ENCODE measurements at places on chromosomes 6 and 20.
A peak's percentile ranks its signal among the peaks of the same experiment; 100 is the strongest.

GRCh38 chr6:74280130-74280692, 584.2 kb downstream of the CD109 start:
- peak; percentile 24 for DNase-seq

GRCh38 chr20:58408603-58409246, 19.7 kb downstream of the VAPB start:
- no peak for DNase-seq

DNA sequence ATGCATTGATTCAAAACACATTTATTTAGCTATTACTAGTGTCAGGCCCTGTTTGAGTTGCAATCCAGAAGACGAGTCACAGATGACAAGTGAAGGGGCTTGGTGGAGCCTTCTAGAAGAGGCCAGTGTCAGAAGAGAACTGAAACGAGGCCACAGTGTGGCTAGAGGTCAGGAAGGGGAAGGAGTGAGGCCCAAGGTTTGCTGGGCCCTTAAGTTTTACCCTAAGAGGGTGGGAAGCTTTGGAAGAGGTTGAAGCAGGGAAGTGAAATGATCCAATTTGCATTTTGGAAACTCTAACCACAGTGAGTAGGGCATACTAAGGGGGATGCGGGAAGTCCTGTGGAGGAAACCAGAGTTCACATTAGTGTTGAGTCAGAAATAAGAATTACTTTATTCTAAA, 25.0 kb downstream of the TTK start:
- DNase-seq: no peak

- DNase-seq: no peak
These were observed 103.6 kb downstream of the COL12A1 start for GRCh38 chr6:75102301-75102700.

DNA sequence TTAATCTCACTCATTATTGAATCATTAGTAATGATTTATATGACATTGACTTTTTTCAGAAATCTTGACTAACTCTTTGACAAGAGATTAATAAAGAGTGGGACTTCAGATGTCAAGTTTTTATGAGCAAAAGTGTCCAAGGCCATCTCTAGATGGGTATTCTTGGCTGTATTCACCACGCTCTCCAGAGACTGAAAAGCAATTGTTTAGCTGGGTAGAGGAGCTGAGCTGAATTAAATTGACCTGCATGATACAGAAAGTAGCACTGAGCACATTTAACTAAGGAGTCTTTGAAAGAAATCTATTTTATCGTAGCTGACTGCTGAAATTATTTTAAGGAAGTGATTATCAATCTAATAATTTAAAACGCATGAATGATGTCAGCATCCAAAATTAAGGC, 89.4 kb downstream of the LINC00237 start:
- no peak for DNase-seq

- DNase-seq: no peak
These were observed 1.9 kb downstream of the NCOA7 start for GRCh38 chr6:125792680-125793079.

- DNase-seq: no peak
These were observed 25.1 kb upstream of the CDH22 start for GRCh38 chr20:46333161-46333991.

DNA sequence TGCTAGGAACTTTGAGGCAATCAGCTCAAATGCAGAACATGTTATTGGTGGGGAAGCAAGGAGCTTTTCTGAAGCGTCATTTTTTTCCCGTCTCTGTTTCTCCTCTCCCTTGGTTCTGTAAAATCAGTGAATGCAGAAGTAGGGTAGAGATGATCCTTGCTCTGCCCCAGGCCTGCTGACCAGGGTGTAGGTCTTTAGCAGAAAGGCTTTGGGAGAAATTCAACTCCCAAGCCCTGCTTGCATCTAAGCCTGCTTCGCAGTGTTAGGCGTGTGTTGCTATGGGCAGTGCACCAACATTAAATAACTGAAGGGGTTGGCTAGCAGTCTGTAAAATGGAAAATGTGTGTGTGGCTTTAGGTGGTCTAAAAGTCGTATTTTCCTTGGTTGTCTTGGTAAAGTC, 45.9 kb downstream of the SASH1 start:
- DNase-seq: no peak

DNA sequence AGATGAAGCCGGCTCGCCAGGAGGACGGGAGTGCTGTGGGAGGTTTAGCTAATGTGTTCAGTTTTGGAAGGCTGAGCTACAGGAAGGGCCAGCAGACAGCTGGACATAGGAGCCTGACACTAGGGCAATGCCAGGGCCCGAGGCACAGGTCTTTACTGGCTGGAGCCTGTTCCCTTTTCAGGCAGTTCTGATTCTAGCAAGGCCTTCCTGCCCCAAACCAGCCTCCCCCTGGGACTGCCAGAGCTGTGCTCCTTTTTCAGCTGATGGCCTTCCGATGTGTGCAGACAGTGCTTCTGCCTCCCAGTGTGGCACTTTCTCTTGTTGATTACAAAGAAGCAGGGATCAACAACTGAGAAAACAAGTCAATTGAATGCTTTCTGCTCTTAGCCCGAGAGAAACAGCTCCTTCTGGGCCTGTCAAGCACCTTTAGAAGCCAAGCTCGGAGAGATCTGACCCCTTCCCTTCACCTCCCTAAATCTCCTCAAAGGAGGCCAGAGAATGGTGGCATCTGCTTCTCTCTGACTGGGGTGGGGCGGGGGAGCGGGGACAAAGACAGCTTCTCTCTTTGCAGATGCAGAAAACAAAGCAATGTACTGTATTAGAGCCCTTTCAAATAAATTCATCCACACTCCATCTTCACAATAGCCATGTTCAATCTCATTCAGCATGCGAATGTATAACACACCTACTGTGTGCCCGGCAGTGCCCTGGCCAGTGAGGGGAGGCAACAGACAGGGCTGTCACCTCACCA, 63.2 kb downstream of the RAB44 start:
- no peak for DNase-seq

DNA sequence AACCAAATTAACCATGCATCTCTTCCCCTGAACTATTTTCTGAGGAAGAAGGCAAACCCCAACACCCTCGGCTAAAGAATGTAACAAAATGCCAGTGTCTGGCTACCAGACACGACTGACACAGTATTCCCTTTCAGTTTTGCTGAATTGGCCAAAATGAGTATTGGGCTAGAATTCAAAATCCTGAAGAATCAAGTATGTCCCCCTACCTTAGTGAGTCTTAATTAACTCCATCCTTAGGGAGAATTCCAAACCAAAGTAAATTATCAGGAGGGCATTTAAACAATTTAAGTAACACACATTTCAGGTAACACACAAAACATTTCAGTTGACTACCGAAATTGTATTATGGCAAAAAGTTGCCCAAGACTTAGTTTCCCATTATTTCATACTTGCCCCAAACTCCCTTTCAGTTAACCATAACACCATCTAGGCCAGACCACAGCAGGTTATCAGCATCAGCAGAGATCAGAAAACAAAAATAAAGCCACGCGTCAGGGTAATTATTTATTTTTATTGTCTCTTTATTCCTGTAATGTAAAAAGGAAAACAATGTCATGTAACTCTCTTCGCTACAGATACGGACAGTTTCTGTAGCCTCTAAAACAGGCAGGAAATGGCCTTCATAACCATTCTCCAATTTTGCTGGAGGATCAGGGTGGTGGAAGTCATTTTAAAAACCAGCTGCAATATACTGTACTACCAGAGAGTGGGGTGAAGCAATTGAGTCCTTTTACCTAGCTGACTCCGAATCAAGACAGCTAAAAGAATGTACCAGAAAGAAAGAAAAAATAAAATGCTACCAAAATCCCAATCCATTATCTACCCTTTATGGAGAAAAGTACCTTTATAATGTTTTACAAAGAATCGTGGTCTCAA, 1.9 kb downstream of the SNX5 start:
- DNase-seq: no peak

- peak; percentile 48 for DNase-seq
These were observed 18.3 kb downstream of the BPIFB1 start for GRCh38 chr20:33301192-33301930.

GRCh38 chr20:53582574-53583351, 10.9 kb downstream of the ZNF217 start:
- peak; percentile 93 for DNase-seq

GRCh38 chr6:166610069-166610468, 17.0 kb downstream of the RPS6KA2 start:
- DNase-seq: no peak

DNA sequence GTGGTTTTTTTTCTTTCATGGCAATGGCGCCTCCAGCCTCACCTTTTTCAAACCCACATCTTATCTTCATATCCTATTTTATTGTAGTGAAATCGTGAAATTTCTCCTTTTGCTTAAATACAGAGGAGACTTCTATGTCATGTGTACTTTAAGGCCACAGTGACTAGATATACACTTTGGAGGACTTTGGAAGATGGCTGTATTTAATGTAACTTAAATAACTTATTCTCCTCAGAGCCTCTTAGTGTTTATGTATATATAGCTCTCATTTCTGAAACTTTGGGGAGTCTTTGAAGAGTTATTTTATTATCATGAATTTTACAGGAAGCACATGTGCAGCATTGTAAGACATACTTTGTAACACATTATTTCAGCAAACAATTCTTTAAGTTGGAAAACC, 968 bp downstream of the LAMA2 start:
- DNase-seq: no peak

- no peak for DNase-seq
These were observed 14.2 kb upstream of the BNIP5 start for GRCh38 chr6:36350681-36351571.

DNA sequence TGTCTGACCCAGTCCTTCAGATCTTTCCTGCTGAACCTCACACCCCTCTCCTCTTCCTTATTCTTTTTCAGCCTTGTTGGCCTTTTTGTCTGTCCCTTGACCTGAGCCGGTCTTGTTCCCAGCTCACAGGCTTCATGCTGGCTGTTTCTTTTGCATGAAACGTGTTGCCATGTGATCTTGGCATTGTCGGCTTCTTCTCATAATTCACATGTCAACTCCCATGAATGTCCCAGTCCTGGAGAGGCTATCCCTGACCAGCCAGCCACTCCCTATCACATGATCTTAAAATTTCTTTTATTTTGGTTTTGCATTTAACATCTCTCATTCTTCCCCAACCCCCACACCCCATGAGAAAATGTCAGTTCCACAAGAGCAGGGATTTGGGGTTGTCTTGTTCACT, 131.2 kb upstream of the TSHZ2 start:
- DNase-seq: no peak

DNA sequence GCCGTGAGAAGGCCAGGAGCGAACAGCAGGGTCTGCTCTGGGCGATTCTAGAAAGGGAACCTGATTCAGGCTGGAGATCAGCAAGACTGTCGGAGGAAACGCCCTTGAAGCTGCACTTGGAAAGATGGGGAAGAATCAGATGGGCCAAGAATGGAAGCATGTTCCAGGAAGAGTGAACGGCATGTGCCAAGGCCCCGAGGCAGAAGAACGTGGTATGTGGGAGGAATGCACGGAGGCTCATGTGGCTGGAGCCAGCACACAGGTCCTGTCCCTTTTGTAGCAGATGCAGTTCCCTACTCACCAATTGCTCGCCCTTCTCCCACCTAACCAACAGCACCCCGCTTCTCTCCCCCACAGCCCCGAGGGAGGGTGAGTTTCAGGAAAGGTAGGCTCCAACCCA, 180.6 kb downstream of the TFAP2C start:
- no peak for DNase-seq

- no peak for DNase-seq
These were observed 668.2 kb downstream of the DOK5 start for GRCh38 chr20:55143601-55144000.

- no peak for DNase-seq
These were observed 238.4 kb upstream of the AFDN start for GRCh38 chr6:167588181-167588919.

- DNase-seq: peak; percentile 65
These were observed 69.7 kb downstream of the RFPL4B start for GRCh38 chr6:112416866-112417265.

DNA sequence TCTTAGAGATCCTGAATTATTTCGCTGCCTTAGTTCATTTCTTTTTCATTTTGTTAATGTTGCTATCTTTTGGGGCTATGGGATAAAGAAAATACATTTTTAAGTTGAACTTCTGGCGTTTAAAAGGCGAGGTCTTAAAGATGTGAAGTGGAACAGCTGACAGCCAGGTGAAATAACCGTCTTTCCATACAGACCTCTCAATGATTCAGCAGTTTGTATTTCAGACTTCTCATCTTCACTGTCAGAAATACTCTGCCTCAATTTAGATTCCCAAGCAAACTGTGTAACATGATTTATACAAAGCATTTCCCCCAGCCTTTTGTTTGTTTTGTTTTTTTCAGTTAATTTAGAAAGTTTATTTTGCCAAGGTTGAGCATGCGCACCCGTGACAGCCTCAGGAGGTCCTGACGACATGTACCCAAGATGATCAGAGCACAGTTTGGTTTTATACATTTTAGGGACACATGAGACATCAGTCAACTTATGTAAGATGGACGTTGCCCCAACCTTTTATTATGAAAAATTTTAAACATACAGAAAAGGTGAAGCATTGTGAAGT, 40.0 kb downstream of the SLC9A8 start:
- no peak for DNase-seq

GRCh38 chr6:13285705-13286104, 42.6 kb downstream of the TBC1D7 start:
- no peak for DNase-seq
